ENCODE measurements at places on chromosomes 2 and 18.

GRCh38 chr2:239368906-239369552, 31.8 kb downstream of the HDAC4 start:
- DNase-seq, result no peak

- no peak for DNase-seq
Measured at GRCh38 chr2:28565720-28566295, 69.9 kb downstream of the PLB1 start.

DNA sequence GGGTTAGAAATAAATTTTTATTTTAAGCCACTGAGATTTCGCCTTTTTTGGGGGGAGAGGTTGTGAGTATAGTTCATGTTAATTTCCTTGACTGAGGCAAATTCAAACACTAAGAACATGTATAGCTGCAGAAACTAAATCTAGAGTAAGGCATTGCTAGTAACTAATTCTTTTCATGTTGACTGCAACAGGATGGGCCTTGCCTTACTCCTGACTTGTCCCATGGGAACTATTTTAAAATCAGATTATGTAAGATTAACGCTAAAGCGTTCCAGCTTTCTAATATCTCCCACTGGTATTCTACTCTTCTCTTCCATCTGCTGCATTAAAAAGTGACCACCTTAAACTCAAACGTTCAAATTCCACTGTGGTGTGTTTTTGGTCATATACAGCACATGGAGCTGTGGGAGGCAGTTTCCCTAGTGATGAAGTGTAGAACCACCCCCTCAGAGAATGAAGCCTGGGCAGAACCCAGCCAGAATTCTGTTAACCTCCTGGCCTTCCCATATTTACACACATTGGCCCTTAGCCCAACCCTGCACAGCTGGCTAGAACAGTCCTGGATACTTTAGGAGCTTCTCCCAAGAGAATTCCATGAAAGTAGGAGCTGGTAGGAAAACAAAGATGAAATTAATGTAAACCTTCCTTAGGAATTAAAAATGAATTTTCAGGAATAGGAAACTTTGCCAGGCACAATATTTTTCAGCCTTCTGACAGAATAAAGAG, 687.8 kb downstream of the SLC4A3 start:
- DNase-seq, result no peak

DNA sequence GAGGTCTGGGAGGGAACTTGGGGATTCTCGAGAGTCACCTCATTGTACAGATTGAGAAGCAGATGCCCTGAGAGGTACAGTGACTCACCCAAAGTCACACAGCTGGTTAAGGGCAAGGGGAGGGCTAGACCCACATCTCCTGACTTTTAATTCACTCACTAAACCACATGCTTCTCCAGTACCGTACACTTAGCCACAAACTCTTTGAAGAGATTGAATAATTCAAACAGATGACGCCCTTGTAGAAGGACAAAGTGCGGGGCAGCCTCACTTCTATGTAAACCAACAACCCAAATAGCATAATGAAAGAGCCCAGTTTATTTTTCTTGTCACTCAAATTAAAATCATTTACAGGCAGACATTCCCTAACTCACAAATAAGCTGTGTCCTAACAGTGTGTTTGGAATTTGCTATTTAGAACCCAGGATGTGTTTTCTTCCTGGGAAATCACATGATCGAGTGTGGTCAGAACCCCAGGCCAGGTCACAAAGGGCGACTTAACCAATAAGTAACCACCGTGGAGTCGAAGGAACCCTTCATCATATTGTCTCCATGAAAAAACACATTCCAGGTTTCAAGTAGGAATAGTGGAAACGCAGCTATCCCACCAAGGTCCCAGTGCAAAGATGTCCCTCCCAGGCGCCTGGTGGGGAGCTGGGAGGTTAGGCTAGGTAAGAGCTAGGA, 35.8 kb upstream of the PTPN4 start:
- no peak for DNase-seq

DNA sequence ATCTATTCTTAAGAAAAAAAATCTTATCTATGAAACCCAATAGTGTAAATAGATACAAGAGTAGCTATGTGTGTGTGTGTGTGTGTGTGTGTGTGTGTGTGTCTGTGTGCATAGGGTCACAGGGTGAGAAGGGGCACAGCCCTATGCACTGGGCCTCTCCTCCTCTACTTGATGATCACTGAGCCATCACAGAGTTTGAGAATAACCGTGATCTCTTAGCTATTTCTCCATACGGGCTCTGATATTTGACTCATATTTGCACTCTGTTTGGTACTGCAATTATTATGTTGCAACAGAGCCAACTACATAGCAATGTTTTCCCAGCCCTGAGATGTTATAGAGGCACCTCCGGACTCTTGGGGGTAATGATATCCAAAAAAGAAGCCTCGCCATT, 28.8 kb upstream of the SLC40A1 start:
- no peak for DNase-seq

- no peak for DNase-seq
Measured at GRCh38 chr2:133489641-133490410, 78.4 kb downstream of the NCKAP5 start.

DNA sequence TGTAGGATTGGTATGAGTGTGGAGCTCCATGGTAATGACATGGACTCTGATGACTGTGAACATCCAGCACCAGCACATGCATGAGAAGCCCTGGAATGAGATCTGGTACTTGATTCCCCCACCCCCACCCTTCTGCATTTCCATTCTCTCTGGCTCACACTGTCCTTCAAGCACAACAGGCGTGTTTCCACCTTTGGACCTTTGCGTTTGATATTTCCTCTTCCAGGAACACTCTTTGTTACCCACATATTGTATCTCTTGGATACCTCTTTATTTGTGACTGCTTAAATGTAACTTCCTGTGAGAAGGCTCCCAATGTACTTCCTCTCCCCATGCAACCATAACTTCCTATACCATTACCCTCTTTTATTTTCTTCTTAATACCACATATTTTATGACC, 263.8 kb downstream of the HNMT start:
- no peak for DNase-seq
